ENCODE measurements at places on chromosomes 12 and 14.

GRCh38 chr14:78767436-78767835, 597.3 kb downstream of the NRXN3 start:
- DNase-seq, result no peak

DNA sequence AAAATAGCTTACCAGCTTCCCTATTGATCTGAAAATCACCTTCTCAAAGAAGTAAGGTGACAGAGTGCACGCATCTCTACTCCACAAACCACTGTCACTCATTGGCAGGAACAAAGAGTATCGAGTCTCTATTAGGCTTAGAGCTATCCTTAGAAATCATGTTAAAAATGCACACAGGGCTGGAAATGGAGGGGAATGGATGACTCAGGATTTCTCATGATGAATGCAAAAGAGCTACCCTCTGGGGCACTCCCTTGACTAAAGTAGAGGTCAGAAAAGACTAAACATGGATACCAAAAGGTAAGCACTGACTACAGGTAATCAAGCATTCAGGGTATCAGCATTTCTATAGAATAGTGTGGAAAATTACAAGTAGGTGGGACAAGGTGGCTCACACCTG, 96.1 kb upstream of the ANO4 start:
- DNase-seq, result no peak

DNA sequence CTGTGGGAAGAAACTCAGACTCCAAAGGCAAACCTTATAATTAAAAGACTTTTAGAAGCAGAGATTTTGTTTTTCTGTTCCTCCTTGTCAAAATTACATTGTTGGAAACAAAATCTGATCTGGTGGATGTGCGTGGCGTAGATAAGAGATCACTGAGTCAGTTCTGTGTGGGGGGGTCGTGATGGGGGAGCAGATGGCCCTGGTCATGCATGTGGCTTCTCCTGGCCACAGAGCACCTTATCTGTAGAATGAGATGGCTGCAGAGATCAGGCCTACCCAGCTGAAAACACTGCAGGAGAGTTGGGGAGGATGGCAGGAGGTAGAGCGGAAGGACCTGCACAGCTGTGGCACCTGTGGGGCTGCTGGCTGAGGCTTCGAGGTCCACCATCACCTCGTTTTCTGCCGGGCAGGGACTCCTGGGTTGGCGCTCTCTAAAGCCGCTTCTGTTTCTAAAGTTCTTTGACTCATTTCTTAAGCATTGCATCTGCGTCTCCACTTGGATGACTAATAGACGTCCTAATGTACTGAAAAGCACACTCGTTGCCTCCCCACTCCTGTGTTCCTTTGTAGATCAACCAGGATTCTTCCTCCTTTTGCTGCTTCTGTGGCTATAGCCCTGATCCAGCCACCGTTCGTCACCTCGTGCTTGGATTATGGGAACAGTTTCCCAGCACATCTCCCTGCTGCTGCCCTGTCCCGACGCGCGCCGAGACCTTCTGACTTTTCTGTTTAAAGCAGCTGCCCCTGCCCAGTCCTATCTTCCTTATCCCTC, 93.4 kb downstream of the TSPAN9 start:
- DNase-seq, result peak; percentile 42

DNA sequence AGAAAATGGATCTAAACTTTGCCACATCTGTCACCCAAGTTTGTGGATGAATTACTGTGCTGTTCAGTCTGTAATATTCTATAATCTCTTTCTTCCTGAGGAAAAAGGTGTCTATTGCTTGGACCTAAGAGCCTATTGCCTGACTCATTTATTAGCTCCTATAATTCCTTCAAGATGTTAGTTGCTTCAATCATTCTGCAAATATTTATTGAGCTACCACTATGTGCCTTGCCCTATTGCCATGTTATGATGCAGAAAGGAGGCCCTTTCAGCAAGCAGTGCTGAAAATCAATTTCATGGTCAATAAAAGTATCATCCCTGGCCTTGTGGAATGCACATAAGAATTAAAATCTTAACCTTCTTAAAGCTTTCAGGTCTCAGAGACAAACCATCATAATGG, 113.6 kb downstream of the CCER1 start:
- DNase-seq, result no peak

DNA sequence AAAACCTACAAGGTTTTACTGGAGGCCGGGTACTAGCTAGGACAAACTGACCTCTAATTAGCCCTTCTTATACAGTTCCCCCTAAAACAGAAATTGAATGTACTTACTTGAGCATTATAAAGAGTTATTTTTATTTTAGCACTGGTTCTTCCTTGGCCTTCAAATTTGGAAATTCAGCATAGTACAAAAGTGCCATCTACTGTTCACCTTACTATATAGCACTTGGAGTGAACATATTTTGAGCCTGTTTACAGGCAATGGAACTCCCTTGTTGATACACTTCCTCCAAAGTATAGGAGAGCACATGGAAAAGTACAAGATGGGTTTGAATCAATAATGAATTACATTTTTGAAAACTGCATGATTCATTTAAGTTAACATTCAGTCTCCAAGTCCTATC, 3.9 kb upstream of the POC1B start:
- DNase-seq, result no peak

GRCh38 chr12:94640134-94640928, 10.0 kb downstream of the TMCC3 start:
- DNase-seq, result no peak

GRCh38 chr12:98998697-98999299, 353.7 kb downstream of the APAF1 start:
- DNase-seq, result peak; percentile 18

- DNase-seq, result no peak
Observed at GRCh38 chr12:4202487-4202886, 71.1 kb upstream of the CCND2 start.

DNA sequence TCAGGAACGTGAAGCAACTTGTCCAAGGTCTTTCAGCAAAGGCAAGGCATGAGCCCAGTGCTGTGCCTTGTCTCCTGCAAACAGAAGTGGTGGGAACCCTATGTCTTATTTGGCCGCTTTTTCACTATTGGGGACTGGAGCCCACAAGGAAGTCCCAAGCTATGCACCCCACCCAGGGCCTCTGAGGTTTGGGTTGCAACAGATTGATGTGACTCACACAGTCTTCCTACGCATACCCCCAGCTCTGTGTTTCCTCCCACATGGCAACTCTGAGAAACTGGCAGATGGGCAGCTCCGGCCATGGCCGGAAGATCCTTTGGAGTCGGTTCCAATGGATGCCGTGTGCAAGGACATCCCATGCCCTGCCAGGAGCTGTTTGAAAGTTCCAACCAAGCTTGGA, 28.3 kb upstream of the CMKLR1 start:
- no peak for DNase-seq

- no peak for DNase-seq
Observed at GRCh38 chr14:96638041-96638855, 136.1 kb downstream of the PAPOLA start.

GRCh38 chr12:41140117-41140516, 48.0 kb upstream of the PDZRN4 start:
- no peak for DNase-seq

GRCh38 chr12:95102916-95103671, 29.7 kb upstream of the NR2C1 start:
- peak; percentile 40 for DNase-seq

- DNase-seq, result no peak
Observed at GRCh38 chr12:89547101-89547500, 21.3 kb upstream of the POC1B start.

- no peak for DNase-seq
Observed at GRCh38 chr12:62265511-62265910, 5.3 kb downstream of the USP15 start.

GRCh38 chr12:93519859-93520258, 52.5 kb downstream of the MRPL42 start:
- no peak for DNase-seq

GRCh38 chr14:104681689-104682074, 7.7 kb upstream of the INF2 start:
- DNase-seq, result peak; percentile 96

DNA sequence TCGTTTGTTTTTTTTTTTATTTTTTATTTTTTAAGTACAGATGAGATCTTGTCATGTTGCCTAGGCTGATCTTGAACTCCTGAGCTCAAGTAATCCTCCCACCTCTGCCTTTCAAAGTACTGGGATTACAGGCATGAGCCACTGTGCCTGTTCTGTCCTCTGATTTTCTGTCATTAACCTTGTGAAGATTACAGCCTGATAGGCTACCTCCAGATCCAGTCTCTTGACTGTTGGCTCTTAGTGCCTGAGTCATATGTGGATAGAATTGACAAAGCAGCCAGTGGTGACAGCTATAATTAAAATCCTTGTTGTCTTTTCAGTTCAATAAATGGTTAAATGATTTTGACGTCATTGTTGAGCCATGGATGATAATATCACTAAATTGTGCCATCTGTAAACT, 21.3 kb upstream of the REP15 start:
- DNase-seq, result no peak

- no peak for DNase-seq
Observed at GRCh38 chr12:116659771-116660481, 77.9 kb downstream of the SPRING1 start.

GRCh38 chr12:123519141-123520001, 14.1 kb downstream of the RILPL1 start:
- DNase-seq, result peak; percentile 45

DNA sequence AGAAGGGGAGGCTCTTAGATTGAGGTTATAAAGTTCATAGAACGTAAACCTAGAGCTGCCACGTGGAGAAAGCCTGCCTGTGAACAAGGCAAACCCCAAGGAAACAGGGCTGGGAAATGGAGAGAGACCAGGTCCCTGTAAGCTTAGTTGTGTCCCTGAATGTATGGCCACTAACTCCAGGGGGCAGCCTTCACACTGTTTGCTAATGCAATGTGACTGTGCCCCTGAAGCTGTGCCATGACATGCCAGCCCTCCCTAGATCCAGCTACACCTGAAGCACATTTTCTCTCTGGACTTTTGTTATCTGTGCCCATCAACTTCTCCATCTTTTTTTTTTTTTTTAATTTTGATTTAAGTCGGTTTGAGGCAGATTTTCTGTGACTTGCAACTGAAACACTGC, 60.6 kb upstream of the TMCC3 start:
- DNase-seq, result peak; percentile 34

DNA sequence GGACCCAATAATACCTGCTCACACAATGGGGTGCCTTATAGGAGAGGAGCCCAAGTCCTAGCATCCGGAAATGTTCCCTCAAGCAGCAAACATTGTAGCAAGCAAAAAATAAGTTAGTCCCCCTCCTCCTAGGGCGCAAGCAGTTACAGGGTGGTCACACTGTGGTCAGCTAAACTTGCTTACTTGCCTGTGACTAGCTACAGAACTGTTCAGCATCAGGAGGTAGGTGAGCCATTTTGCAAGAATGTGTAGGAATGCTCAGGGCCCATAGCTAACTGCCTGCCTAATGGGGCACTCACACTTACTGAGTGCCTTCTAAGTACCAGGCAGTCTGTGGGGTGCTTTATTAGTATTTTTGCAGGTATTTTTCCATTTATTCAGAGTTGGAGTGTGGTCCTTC, 154.6 kb upstream of the GRIN2B start:
- DNase-seq, result no peak

Measured in 8988T (cell line).